Caudate nucleus (tissue), 63 donors: ENCODE measurements at places on chromosomes 3 and 15.

DNA sequence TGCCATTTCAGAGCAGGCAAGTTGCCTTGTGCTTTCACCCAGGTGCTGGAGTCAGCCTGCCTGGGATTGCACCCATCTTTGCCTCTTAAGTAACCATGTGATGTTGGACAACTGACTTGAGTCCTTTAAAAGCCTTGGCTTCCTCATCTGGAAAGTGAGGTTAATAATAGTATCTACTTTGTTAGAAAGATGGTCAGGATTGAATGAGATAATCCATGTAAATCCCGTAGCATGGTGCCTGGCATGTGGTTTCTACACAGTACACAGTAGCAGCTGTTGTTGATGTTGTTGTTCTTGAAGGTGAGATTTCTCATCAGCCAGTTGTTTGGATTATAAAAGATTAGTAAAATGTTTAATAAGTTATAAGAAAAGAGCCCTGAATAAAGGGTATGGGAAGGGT is 48.8 kb downstream of the PSMD6 start:
- no peak for DNase-seq

DNA sequence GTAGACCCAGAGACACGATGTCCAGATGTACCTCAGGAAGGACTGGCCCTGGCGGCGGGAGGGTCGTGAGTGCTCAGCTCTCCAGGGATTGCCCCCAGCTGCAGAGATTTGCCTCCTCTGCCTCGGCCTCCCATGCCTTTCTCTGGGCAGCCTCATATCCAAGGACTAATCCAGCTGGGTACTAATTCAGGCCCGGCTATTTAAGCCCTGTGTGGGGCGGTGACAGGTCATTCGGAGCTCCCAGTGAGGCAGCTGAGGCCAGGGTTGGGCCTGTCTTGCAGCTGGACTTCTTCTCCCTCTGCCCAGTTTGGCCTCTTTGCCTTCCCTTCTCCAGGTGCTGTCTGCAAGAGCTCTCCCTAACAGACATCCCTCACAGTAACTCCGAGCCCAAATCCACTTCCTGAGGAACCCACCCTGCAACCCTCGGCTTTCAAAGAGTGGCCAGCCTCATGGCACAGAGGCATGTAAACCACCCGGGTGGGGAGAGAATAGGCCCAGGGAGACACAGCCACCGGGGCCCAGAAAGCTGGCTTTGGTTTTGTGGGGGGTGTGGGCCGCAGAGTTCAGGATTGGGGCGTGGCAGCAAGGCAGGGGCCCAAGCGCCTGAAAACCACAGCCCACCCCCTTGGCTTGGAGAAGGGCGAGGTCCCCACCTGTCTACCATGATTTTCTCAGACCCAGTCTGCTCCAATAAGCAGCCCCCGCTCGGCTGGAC is 85.8 kb downstream of the PPCDC start:
- DNase-seq = no peak

GRCh38 chr3:16460886-16461285 is 52.6 kb downstream of the RFTN1 start:
- DNase-seq = no peak

DNA sequence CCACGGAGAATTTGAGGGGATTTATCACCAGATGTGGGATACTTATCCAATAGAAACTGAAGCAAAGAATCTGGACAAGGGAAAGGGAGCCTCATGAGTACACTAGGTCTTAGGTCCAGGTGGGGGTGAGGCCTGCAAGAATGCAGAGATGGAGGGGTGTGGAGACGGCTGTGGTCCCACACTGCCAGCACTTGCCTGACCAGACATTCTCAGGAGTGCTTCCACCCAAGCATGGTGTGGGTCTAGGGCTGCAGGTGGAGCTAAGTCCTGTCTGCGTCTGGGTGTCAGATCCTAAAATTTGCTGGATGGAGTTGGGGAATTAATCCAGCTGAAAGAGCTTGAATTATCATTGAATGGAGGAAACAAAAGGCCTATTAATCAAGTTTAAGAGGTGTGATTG is 14.4 kb downstream of the PML start:
- no peak for DNase-seq

GRCh38 chr3:134449277-134449676 is 36.5 kb downstream of the ANAPC13 start:
- no peak for DNase-seq

GRCh38 chr15:91128016-91128415 is 28.0 kb downstream of the SV2B start:
- DNase-seq = peak; percentile 43

DNA sequence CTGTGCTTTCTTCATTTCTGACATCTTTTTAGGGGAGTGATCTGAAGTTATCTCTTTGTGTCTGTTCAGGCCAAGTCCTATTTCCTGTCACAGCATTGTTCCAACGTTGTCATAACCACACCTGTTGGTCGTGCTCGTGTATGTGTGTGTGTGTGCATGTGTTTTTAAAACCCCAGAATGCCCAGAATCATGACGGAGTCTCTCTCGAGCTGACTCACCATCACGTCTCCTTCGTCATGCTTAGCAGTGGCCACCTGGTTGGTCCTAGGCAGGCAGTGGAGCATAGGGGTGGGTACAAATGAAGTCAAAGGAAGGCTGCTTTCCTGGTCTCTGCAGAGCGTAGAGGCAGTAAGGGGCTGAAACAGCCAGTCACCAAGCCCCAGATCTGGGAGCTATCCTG is 126.8 kb upstream of the ABHD17C start:
- no peak for DNase-seq

- DNase-seq = no peak
Measured at GRCh38 chr3:124821356-124821755, 65.8 kb downstream of the ITGB5 start.

DNA sequence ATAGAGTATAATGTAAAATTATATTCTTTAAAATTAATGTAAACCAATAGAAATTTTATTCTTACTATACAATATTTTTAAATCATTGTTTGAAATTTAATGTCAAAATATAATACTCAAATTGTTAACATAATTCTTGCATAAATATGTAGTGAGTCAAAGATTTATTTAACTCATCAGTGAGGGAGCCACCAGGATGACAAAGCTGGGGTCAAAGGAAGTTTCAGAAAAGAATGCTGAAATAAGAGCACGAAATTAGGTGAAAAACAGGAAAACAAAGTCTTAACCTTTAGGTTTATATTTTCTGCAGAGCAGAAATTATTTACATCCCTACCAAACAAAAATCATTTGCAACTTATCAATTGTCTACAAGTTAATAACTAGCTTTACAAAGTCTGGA is 74.1 kb downstream of the DIPK2A start:
- no peak for DNase-seq

GRCh38 chr3:9732080-9732739 is 675 bp downstream of the BRPF1 start:
- DNase-seq = no peak

- no peak for DNase-seq
Measured at GRCh38 chr15:68578980-68579935, at the start of gene CORO2B. TSS of gene CORO2B (plus strand) at chr15:68578993. CDS start at chr15:68579263, 270 bp downstream.

- DNase-seq = no peak
Measured at GRCh38 chr3:15330031-15330596, 2.3 kb downstream of the SH3BP5 start.

- DNase-seq = no peak
Measured at GRCh38 chr3:102529452-102529851, 94.6 kb downstream of the ZPLD1 start.

DNA sequence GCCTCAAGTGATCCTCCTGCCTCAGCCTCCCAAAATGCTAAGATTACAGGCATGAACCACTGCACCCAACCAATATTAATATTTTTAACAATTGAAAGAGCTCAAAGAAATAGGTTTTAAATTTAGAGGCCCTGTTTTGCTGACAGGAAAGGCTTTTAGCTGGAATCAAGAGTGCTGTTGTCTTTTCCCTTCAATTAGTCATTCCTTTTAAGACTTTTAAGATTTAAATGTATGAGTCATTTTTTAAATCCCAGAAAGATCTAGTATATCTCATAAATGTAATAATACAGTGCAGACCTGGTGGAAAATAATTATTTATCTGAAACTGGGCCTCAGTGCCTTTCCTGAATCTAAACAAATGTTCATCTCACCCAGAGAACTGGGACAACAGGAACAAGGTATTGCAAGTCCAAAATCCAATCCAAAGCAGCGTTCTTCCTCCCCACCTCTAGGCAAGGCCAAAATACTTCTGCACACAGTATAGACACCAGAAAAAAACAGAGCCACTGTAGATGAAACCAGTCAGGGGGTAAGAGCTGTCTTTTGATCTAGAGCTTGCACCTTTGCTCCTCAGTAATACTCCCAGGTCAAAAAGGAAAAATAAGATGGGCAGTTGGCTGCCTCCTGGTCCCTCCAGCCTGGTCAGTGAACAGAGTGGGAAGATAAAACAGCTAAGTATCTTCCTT is 14.4 kb downstream of the AGTR1 start:
- no peak for DNase-seq
